GM23338 (cell line): ENCODE measurements at places on chromosomes 13 and 19. TPM values are rescaled to one million over a fixed set of nuclear protein-coding genes. Genes with fewer than 3 reads are reported as not detected.

DNA sequence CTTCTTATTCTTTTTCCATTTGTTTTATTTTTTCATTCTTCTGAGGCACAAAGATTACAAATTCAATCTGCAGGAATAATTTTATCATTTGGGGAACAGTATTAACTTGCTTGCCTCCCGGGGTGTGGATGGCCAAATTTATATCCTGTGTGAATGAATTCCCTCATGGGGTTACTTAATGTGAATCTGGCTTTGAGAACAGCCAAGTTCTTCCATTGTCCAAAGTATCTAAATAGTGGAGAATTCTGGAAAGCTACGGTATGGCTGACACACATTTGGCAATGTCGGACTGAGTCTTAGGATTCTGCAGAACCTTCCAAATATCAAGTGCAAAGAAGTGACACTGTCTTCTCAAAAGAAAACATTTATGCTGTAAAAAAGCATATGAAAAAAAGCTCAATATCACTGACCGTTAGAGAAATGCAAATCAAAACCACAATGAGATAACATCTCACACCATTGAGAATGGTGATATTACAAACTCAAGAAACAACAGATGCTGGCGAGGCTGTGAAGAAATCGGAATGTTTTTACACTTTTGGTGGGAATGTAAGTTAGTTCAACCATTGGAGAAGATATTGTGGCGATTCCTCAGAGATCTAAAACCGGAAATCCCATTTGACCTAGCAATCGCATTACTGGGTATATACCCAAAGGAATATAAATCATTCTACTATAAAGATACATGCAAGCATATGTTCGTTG lies 620.2 kb downstream of the EFNB2 start:
- no peaks in the 10 kb centered on the region for H3K27me3 ChIP-seq
- DNase-seq: no peak
- H3K4me3 ChIP-seq: no peak overlapping the region
- H3K27ac ChIP-seq: no peak overlapping the region

CD33 gene
- total RNA-seq: 0.12 and 0.45 TPM in 2 replicates

DNA sequence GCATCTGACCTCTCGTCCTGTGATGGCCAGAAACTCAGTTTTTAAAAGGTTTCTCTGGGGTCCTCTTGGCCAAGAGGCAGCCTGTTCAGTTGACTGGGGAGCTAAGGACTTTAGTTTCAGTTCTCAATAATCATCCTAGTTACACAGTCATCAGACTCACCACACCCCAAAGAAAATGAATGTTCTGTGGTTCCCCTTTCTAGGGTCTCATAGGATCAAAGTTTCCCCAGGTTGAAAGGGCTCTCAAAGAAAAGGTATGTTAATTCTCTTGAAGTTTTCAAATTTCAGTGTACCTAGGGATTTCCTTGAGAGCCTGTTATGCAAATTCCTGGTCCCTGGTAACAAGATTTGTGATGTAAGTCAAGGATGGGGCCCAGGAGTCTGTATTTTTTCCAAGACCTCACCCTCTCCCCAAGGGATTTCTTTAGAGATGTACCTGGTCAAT lies 94.9 kb downstream of the FAM216B start:
- peak overlapping the region; percentile 90 for H3K27ac ChIP-seq
- no peaks in the 10 kb centered on the region for H3K36me3 ChIP-seq
- H3K4me1 ChIP-seq: peaks cover 47% of the 10 kb centered on the region
- DNase-seq: peak; percentile 90
- H3K27me3 ChIP-seq: no peaks in the 10 kb centered on the region

GRCh38 chr13:89694451-89694850 lies 1653.0 kb upstream of the MIR17HG start:
- no peaks in the 10 kb centered on the region for H3K4me1 ChIP-seq
- no peak overlapping the region for H3K4me3 ChIP-seq
- no peak overlapping the region for H3K27ac ChIP-seq
- no peaks in the 10 kb centered on the region for H3K27me3 ChIP-seq
- no peaks in the 10 kb centered on the region for H3K36me3 ChIP-seq

GRCh38 chr19:18173572-18174288 lies at the start of gene IFI30:
TSS of gene IFI30 (plus strand) at chr19:18173813. CDS start at chr19:18173842, 29 bp downstream.
- peaks cover 4% of the 10 kb centered on the region for H3K4me1 ChIP-seq
- no peak within 1 kb of the TSS for H3K27ac ChIP-seq
- DNase-seq: peak; percentile 84
- peaks cover 12% of the 10 kb centered on the region for H3K27me3 ChIP-seq
- no peaks in the 10 kb centered on the region; the same call in 1 of the 2 replicates for H3K36me3 ChIP-seq

PNMA8A gene
- 17.8 and 19.6 TPM in 2 replicates for total RNA-seq

NCR1 gene
- total RNA-seq: 0.78 and 2.0 TPM in 2 replicates

DNA sequence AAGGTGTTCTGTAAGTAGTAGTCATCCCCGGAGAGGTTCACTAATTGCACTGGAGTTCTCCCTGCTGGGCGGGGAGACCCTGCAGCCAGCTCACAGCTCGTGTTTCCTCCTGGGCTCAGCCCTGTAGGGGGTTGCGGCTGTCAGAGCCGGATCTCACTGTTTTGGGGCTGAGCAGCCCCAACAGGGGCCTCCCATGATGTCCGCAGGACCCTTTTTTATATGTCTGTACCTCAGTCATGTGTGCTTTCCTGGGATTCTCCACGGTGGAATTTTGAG lies 130.2 kb upstream of the MCF2L start:
- H3K36me3 ChIP-seq: peaks cover 5% of the 10 kb centered on the region; the same call in 1 of the 2 replicates
- no peak for DNase-seq
- no peak overlapping the region for H3K27ac ChIP-seq
- no peak overlapping the region for H3K4me3 ChIP-seq
- H3K27me3 ChIP-seq: no peaks in the 10 kb centered on the region
- no peaks in the 10 kb centered on the region for H3K4me1 ChIP-seq

- no peak for DNase-seq
- no peaks in the 10 kb centered on the region for H3K27me3 ChIP-seq
- H3K27ac ChIP-seq: no peak overlapping the region
- no peaks in the 10 kb centered on the region for H3K4me1 ChIP-seq
- no peak overlapping the region for H3K4me3 ChIP-seq
These were observed 723.9 kb downstream of the GPC5 start for GRCh38 chr13:92122186-92122853.

- H3K36me3 ChIP-seq: no peaks in the 10 kb centered on the region; the same call in 1 of the 2 replicates
- H3K27ac ChIP-seq: no peak within 1 kb of the TSS
- H3K4me1 ChIP-seq: peaks cover 6% of the 10 kb centered on the region; the same call in 1 of the 2 replicates
These were observed at the start of gene NEK5 for GRCh38 chr13:52128714-52129700. TSS of gene NEK5 (minus strand) at chr13:52129073. CDS start at chr13:52127482, 1,591 bp downstream.

GJA3 gene
- total RNA-seq: 0.17 and 1.2 TPM in 2 replicates

C5AR1 gene
- 0.58 TPM in 1 of 2 replicates, not detected in the other for total RNA-seq

SHC2 gene
- 2.9 and 4.6 TPM in 2 replicates for total RNA-seq

DNA sequence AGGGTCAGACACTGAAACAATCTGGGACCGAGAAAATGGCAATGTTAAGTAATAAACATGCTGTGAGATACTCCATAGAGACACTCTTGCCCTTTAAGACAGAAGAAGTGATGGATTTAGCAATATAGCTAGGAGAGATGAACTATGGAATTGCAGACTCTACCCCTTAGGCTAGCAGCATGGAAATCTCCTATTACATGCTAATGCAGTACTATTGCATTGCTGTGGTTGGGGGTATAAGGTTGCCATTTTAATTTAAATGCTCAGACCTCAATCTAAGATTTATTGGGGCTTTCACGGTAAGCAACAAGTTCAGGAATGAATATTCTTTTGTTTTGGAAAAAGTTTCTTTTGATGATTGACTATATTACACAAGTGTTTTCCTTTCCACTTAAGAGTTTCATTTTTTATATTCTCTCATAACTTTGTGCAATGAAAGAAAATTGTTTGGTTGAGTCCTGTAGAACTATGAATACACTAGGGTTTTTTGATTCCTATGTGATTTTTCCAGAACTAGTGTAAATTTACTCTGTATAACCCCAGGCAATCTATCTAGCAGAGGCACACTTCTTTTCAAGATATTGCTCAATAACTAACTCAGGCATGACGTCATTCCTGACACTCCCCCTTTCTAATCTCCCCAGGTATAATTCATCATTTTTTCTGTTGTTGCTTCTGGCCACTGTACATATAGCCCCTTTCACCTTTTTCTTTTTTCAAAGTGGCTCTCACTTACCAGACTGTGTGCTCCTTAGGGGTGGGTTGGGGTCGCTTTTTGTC lies 394.7 kb upstream of the KLF12 start:
- no peak overlapping the region for H3K4me3 ChIP-seq
- H3K4me1 ChIP-seq: no peaks in the 10 kb centered on the region
- no peak for DNase-seq

ZNF568 gene
- 10.3 and 10.5 TPM in 2 replicates for total RNA-seq

ZNF749 gene
- total RNA-seq: 19.5 and 26.4 TPM in 2 replicates

DNA sequence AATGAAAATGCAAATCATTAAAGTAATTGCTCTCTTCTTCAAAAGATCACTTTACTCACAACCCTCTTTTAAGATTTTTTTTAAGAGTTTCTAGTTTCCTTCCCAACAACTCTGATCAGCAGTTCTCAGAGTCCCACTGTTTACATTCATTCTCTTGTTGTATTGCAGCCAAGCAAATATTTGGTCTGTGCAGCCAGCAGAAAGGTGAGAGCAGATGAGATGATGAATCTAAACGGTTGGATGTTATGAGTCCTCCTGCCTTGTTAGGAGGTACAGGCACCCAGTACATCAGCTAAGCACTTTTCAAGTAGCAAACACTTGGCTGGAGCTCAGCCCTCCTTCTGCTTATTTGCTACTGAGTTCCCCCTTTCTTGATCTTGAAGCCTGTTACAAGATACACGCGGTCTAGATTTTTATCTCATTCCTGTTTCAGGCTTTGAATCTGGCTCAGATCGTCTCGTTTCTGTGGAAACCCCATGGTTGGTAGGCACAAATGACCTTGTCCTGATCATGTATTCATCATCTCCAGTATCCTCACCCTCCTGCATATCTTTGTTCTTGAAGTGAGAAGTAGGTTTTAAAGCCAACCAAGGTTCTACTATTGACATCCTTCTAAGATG lies 300.7 kb downstream of the DCT start:
- H3K4me3 ChIP-seq: no peak overlapping the region
- no peaks in the 10 kb centered on the region for H3K27me3 ChIP-seq
- H3K36me3 ChIP-seq: no peaks in the 10 kb centered on the region
- no peak for DNase-seq

- H3K4me3 ChIP-seq: no peak overlapping the region
- H3K36me3 ChIP-seq: 0 out of 2 replicates have a peak, but pooled peaks cover 7% of the 10 kb centered on the region
- H3K4me1 ChIP-seq: no peaks in the 10 kb centered on the region
- H3K27me3 ChIP-seq: no peaks in the 10 kb centered on the region
These were observed 11.1 kb upstream of the TDRD12 start for GRCh38 chr19:32708457-32708856.

CYP2A7 gene
- 4.8 TPM in 1 of 2 replicates, not detected in the other for total RNA-seq

- H3K27me3 ChIP-seq: no peaks in the 10 kb centered on the region
- no peak overlapping the region for H3K4me3 ChIP-seq
- no peak for DNase-seq
These were observed 224.9 kb upstream of the STARD13 start for GRCh38 chr13:33510350-33510970.

DNA sequence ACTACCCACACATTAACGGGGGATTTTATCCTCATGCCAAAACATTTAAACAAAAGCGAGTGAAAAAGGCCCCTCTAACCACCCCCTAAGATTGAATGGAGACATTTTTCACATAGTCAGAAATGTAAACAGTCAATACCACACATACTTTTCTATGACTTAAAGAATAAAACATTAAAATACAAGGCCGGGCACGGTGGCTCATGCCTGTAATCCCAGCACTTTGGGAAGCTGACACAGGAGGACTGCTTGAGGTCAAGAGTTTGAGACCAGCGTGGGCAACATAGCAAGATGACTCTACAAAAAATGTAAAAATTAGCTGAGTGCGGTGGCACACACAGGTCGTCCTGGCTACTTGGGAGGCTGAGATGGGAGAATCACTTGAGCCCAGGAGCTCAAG lies 47.3 kb downstream of the MPHOSPH8 start:
- peaks cover 40% of the 10 kb centered on the region for H3K4me1 ChIP-seq
- no peaks in the 10 kb centered on the region; the same call in 1 of the 2 replicates for H3K36me3 ChIP-seq
- H3K27ac ChIP-seq: peak overlapping the region; percentile 56

GRCh38 chr13:101681834-101682233 lies 229.4 kb downstream of the ITGBL1 start:
- no peak overlapping the region for H3K27ac ChIP-seq
- no peaks in the 10 kb centered on the region for H3K27me3 ChIP-seq
- DNase-seq: no peak
- H3K4me3 ChIP-seq: no peak overlapping the region

DNA sequence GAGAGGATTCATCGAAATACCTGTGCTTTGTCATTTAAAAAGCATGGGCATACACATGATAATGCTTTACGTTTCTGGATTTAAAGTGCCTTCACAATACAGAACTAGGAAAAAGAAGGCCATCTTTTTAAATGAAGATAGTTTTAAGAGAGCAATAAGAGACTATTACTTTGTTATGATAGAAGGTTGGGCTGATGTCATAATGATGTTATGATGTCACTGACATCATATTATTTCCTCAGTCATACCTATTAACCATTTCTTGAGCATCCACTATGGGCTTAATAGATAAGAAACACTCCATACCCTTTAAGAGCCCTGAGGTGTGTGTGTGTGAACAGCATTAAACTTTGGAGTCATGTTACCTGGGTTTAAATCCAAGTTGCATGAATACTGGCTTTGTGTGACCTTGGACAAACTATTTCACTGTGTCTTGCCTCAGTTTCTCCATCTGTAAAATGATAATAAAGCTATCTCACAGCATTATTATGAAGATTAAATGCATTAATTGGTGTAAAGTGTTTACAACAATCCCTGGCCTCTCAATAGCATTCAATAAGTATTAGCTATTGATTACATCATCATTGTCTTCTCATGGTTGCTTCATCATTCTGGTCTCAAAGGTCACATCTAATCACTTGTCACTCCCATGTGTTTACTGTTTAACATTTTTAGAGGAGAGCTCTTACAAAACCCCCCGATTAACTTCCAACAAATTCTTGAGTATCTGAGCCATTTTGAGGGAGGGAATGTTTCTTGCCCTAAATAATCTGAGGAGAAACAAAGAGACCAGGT lies 11.1 kb downstream of the ZNF181 start:
- H3K4me1 ChIP-seq: peaks cover 11% of the 10 kb centered on the region
- 0 out of 2 replicates have a peak, but pooled peaks cover 6% of the 10 kb centered on the region for H3K36me3 ChIP-seq
- H3K4me3 ChIP-seq: no peak overlapping the region

GPR183 gene
- not detected in 2 replicates for total RNA-seq

ALKBH7 gene
- total RNA-seq: 52.0 and 75.4 TPM in 2 replicates

DNA sequence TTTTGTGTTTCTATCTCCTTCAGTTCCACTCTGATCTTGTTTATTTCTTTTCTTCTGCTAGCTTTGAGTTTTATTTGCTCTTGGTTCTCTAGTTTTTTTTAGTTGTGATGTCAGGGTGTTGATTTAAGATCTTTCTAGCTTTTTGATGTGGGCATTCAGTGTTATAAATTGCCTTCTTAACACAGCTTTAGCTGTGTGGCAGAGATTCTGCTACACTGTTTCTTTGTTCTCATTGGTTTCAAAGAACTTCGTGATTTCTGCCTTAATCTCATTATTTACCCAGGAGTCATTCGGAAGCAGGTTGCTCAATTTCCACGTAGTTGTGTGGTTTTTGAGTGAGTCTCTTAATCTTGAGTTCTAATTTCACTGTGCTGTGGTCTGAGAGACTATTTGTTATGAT lies 251.7 kb upstream of the HTR2A start:
- no peak overlapping the region for H3K4me3 ChIP-seq
- no peak overlapping the region for H3K27ac ChIP-seq
- no peaks in the 10 kb centered on the region for H3K27me3 ChIP-seq
- no peaks in the 10 kb centered on the region for H3K36me3 ChIP-seq
